Islet precursor cell (in vitro differentiated cells): ENCODE measurements at places on chromosomes 7 and 10.

DNA sequence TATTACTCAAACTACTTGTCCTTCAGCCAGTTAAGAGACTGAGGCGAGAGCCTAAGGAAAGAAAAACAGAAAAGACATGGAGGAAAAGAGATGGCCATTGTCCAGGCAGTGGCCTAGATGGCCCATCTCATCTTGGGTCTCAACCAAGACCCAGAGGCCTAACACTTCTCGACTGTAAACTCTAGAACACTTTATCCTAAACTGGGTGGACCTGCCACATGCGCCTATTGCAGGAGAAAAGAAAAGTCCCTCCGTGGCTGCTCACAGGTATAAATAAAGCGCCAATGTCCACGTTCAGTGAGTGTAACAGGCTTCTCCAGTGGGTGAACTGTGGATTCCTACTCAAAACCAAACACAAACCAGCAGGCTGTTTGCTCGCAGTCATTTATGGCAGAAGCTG is 92.7 kb upstream of the DDC start:
- peak; percentile 20 for DNase-seq

- DNase-seq: no peak
Measured at GRCh38 chr10:118463740-118464139, 121.6 kb upstream of the FAM204A start.

DNA sequence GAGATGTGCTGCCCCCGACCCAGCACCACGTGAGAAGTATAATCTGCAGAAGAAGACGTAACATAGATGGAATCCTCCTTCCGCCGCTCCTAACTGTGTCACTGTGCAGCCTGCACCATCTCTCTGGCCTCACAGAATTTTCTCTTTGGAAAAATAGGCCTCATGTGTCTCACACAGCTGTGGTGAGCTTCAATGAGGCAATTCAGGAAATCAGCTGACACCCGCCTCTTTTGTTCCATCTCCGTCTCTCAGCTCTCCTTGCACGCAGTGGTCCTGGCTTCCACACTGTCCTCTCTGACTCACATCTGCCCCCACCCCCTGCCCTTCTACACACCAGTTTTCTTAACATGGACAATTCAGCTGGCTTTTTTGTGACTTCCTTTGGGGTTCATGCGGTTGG is 7.2 kb downstream of the C10orf90 start:
- DNase-seq: no peak

DNA sequence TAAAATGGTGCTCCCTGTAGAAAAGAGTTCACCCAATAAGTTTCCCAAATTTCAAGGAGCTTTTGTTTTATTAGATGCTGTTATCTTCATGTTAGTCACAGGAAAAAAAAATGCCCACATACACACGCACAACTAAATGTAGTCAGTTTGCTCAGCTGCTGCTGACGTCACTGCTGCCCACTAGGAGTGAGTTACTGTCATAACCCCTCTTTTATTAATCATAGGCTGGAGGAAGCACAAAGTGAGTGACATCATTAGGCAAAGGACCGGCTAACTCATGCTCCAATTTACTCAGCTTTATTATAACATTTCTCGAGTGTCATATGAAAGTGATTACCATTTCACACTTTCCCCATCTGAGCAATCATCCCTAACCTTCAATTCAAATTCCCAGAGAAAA is 6.7 kb upstream of the INHBA start:
- DNase-seq: no peak

- DNase-seq: no peak
Measured at GRCh38 chr10:77245953-77246352, 391.7 kb downstream of the KCNMA1 start.
